ENCODE measurements at places on chromosomes 4 and X.

- peak; percentile 13 for DNase-seq
Measured at GRCh38 chrX:23548164-23548563, 119.1 kb upstream of the PRDX4 start.

GRCh38 chr4:65007841-65008439, 598.7 kb upstream of the TECRL start:
- peak; percentile 12 for DNase-seq

- DNase-seq = no peak
Measured at GRCh38 chr4:1337376-1337831, 9.6 kb upstream of the UVSSA start.

- DNase-seq = no peak
Measured at GRCh38 chr4:58214376-58214775, 1104.2 kb upstream of the IGFBP7 start.

- peak; percentile 6 for DNase-seq
Measured at GRCh38 chr4:170672381-170672965, 582.7 kb upstream of the AADAT start.

GRCh38 chrX:1330605-1331004, 6.0 kb upstream of the IL3RA start:
- no peak for DNase-seq

GRCh38 chr4:172142281-172142741, 329.1 kb downstream of the GALNTL6 start:
- DNase-seq = peak; percentile 32

- no peak for DNase-seq
Measured at GRCh38 chrX:132532913-132533312, 44.1 kb upstream of the MBNL3 start.

DNA sequence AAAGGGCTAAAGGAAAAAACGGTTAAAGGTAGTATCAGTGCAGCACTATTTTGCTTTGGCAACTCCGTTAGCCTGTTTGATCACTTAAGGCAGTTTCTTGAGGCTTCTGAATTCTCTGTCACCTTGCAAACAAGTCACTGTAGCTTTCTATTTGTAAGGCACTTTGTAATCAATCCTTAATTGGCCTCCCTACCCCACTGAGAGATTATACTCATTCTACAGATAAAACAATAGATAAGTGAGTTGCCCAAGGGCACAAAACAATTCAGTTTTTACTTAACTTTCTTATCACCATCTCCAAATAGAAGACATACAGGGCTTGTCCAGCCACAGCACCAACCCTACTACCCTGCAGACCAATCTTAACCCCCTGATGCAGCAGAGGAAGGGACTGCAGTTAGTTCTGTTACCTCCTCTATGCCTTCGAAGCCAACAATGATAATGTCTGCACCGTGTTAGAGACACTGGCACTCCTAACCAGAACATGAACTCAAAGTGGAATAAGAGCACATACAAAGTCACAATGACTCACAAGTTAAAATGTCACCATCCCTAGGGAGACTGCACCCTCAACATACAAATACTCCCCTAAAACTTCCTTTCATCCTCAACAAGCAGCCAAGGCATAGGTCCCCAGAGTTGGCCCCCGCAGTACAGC, 1.7 kb downstream of the TMEM185A start:
- DNase-seq = no peak

- DNase-seq = peak; percentile 30
Measured at GRCh38 chr4:24850674-24851073, 55.3 kb downstream of the SOD3 start.

- DNase-seq = no peak
Measured at GRCh38 chrX:1558761-1559468, 21.9 kb upstream of the P2RY8 start.

DNA sequence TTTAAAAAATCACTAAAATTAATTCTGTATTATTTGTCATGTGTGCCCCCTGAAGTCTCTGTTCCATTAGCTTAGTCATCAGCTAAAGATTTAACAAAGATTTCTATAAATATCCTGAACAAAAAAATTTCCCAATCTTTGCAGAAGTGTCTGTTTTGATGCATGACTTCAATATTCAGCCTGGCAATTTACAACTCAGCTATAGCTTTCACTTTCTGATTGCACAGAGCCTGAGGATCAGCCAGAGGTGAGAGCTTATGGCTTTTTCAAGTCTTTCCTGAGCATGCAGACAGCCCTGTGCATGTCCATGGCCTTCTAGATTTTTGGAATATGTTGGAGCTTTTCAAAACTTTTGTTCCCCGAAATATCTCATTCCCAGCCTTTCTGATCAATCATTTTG, 420.1 kb downstream of the ZNF674 start:
- DNase-seq = peak; percentile 0

- no peak for DNase-seq
Measured at GRCh38 chrX:72054779-72055489, 76.8 kb downstream of the RTL5 start.

GRCh38 chrX:153608376-153608775, 9.4 kb upstream of the CCNQ start:
- DNase-seq = no peak

DNA sequence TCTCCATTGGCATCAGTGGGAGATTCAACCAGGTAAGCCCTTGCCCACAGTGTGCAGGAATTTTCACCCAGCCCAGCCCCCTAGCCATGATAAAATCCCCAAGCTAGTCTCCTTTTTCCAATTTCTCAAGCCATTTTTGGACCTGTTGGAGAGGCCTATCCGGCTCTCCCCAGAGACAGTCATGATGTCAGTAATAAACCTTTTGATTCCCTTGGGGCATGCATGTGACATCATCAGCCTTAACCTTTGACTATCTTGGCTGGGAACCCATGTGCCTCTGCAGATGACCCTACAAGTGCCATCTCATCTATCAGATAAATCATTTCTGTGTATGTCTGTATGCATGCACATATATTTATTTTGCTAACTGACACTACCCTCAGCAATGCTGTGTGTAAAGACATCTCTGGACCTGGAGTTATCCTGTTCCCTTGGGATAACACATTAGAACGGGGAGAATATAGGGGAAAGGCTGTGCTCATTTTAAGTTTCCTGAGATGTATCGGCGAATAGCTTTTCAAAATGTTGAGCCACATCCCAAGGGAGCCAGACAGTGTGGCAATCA, 51.0 kb downstream of the CYTL1 start:
- DNase-seq = no peak

DNA sequence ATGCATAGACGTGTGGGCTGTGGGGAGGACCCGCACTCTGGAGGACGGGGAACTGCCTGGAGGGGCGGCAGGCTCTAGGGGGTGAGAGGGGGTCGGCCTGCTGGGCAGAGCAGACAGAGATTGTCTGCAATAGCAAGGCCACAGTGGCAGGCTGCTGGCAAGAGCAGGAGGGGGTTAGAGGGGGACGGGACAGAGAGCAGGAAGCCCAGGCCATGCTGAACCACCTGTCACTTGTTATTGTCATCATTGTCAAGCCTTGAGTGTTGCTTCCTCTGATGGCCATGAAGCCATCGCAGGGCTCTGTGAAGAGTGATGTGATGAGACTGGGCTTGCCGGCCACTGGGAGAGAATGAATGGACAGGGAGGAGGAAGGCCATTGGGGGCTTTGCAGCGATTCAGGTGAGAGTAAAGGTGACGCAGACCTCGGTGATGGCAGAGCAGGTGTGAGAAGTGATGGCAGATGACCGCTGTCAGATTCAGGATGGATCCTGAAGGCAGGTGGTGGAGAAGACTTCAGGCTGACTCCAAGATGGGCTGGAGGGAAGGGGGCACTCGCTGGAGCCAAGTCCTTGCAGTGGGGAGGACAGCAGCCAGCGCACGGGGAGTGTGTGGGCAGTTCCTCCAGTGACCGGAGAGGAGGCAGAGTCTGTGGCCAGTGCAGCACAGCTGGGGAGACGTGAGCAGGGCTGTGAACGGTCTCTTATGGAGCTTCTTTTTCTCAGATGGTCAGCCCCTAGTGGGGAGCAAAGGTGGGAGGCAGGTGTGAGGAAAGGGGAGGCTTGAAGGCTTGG, 43.6 kb downstream of the HTT-AS start:
- DNase-seq = no peak

DNA sequence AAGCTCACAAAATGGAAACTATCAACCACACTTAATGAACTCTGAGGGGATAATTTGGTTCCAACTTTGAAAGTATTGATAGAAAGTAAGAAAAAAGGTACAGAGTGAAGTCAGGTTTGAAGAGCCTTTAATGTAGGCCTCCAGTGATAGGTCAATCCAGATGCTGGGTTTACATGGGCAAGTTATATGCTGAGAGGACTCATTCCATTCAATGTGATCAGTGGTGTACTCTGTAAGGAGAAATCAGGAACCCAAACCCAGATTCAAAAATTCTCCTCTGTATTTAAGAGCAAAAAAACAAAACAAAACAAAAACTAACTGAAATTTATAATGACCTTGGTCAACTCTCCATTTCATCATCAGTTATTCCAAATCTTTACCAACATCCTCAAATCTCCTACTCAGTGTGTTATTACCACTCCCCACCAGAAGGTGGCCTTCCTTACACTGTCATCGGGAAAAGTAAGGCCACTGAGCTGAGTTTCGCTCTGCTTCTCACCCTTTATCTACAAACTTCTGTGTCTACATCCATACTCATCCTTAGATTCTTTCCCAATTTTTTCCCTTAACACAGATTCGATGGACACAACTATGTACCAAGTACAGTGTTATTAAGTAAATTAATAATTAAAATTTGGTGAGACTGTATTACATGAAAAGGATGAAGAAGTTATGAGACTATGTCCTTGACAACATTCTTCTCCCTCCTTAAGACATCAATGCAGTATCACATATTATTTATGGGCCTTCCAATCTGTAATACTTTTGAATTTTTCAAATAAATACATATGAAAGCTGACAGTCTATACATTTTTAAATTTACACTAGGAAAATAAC, 88.3 kb downstream of the ZAR1 start:
- peak; percentile 50 for DNase-seq

GRCh38 chr4:2961421-2961810, 1.8 kb downstream of the NOP14 start:
- DNase-seq = no peak

- DNase-seq = no peak
Measured at GRCh38 chr4:118994030-118994429, 105.4 kb downstream of the SYNPO2 start.

GRCh38 chrX:154379569-154379951, 465 bp downstream of the EMD start:
- no peak for DNase-seq

Data from HTR-8/SVneo (cell line).